HFFc6 (cell line): ENCODE measurements at places on chromosomes 3 and 15. TPM values are rescaled to one million over a fixed set of nuclear protein-coding genes. Genes with fewer than 3 reads are reported as not detected.

- H3K27me3 ChIP-seq: peaks cover 5% of the 10 kb centered on the region
- no peak overlapping the region for H3K4me3 ChIP-seq
- no peaks in the 10 kb centered on the region for H3K36me3 ChIP-seq
- H3K4me1 ChIP-seq: no peaks in the 10 kb centered on the region
- H3K27ac ChIP-seq: no peak overlapping the region
- no peak for DNase-seq
These were observed 204.9 kb downstream of the CADPS start for GRCh38 chr3:62670351-62670750.

DNA sequence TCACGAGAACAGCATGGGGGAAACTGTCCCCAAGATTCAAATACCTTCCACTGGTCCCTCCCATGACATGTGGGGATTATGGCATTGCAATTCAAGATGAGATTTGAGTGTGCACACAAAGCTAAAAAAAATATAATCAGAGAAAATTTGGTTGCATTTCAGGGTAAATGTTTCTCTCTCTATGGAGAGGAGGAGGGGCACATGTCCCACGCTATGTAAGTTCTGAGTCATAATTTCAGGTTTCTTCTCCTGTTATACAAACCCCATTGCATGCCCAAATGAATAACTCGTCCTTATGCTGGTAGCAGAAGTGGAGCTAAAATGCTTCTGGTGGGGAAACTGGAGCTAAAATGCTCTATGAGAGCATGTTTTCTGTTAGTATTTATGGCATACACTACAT lies 209.7 kb upstream of the DCBLD2 start:
- no peaks in the 10 kb centered on the region for H3K36me3 ChIP-seq
- no peak overlapping the region for H3K27ac ChIP-seq

DNA sequence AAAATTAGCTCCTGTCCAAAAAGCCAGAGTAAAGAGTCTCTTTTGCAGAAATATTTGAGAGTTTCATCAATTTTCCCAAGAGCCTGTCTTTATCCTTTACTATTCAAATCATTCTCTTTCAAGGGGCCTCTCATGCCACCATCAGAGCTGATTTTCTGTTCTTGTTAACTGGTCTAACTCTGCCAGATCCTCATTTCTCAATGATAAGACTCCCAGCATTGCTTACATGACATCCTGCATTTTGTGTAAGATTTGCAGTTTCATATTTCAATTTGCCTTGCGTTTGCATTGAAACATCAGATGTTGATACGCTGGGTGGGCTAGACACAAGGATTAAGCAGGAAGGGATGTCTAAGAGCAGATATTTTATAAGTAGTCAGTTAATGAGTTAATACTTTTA lies 228.7 kb downstream of the TBL1XR1 start:
- no peaks in the 10 kb centered on the region for H3K36me3 ChIP-seq
- H3K27ac ChIP-seq: no peak overlapping the region
- H3K27me3 ChIP-seq: no peaks in the 10 kb centered on the region
- H3K4me1 ChIP-seq: peaks cover 31% of the 10 kb centered on the region

- no peaks in the 10 kb centered on the region for H3K36me3 ChIP-seq
- no peaks in the 10 kb centered on the region for H3K4me1 ChIP-seq
- no peak overlapping the region for H3K4me3 ChIP-seq
- H3K27ac ChIP-seq: no peak overlapping the region
- DNase-seq: no peak
These were observed 182.1 kb downstream of the CLSTN2 start for GRCh38 chr3:140117096-140117526.

DNA sequence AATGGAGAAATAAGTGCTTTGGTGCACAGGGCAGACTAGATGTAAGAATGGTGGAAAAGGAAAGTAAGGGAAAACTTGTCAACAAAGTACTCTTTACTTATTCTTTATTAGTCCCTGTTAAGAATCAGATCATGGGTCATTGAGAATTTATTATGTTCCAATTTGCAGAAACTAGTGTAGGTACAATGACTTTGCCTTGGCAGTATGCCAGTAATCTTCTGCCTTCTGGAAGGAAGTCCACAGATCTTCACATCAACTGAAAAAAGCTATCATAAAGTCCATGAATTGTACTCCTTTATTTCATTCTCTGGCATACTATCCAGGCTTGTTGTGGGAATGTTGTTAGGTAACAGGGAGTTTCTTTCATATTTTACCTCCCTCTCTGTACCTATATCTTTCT lies 88.2 kb upstream of the FLNB start:
- H3K4me1 ChIP-seq: peaks cover 30% of the 10 kb centered on the region
- peaks cover 30% of the 10 kb centered on the region for H3K36me3 ChIP-seq
- H3K4me3 ChIP-seq: no peak overlapping the region
- no peaks in the 10 kb centered on the region for H3K27me3 ChIP-seq

- H3K4me1 ChIP-seq: no peaks in the 10 kb centered on the region
- H3K27me3 ChIP-seq: peaks cover 2% of the 10 kb centered on the region; the same call in 1 of the 2 replicates
- no peak for DNase-seq
- no peak overlapping the region for H3K4me3 ChIP-seq
- no peaks in the 10 kb centered on the region for H3K36me3 ChIP-seq
- no peak overlapping the region for H3K27ac ChIP-seq
These were observed 80.1 kb downstream of the RSL24D1 start for GRCh38 chr15:55116636-55117035.

DNA sequence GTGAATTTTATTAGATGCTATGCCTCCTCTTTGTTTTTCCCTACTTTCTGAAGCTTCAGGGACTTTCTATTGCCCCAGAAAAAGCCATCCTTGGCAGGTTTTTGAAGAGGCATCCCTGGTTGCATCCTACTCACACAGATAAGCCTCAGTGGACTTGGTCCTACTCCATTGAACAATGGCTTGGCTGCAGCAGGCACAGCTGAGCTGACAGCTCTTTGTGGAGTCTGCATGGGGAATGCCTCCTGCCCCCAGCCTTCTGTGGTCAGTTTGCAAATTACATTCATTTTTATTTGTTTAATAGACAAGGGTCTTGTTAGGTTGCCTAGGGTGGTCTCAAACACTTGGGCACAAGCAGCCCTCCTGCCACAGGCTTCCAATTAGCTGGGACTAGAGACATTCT lies 69.7 kb downstream of the NPAP1 start:
- DNase-seq: no peak
- no peaks in the 10 kb centered on the region for H3K36me3 ChIP-seq

GRCh38 chr3:170421111-170421641 lies 2.5 kb downstream of the CLDN11 start:
- DNase-seq: no peak
- peaks cover 10% of the 10 kb centered on the region; the same call in 1 of the 2 replicates for H3K36me3 ChIP-seq
- H3K27me3 ChIP-seq: peaks cover 7% of the 10 kb centered on the region; the same call in 1 of the 2 replicates
- peak overlapping the region; percentile 82 for H3K4me3 ChIP-seq

DNA sequence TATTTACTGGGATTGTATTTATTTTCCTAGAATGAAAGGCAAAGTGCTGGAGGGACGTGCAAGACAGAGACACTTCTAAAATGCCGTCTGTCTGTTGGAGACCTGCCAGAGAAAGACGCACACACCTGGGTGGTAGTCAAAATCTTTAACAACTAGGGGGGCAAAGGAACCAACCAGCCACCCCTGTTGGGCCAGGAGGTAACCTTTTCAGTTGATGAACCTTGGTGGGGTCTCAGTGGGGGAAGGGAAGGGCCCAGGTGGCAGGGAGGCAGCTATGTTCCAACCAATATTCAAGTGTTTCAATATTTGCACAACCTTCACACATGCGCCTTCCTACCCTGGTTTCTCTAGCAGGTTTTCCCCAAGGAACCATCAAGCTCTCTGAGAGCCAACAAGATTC lies 99.0 kb downstream of the MEGF11 start:
- no peak overlapping the region for H3K27ac ChIP-seq
- no peak overlapping the region for H3K4me3 ChIP-seq
- H3K27me3 ChIP-seq: peaks cover 51% of the 10 kb centered on the region
- no peaks in the 10 kb centered on the region for H3K4me1 ChIP-seq
- no peaks in the 10 kb centered on the region for H3K36me3 ChIP-seq
- no peak for DNase-seq

The AHSG gene
- total RNA-seq: not detected in 3 replicates

The IFT122 gene
- total RNA-seq: 13.5 and 18.2 TPM in 2 replicates

The KLHL40 gene
- total RNA-seq: not detected in 2 replicates

The ZIC1 gene
- total RNA-seq: 0.47 and 0.71 TPM in 2 replicates

The NOX5 gene
- 0.18 to 0.66 TPM (median 0.21 TPM) in 3 replicates for total RNA-seq

The P4HTM gene
- 31.1 to 35.4 TPM (median 32.5 TPM) in 3 replicates for total RNA-seq

The GLDN gene
- not detected in 3 replicates for total RNA-seq

The NR2F2 gene
- total RNA-seq: 127 to 168 TPM (median 150 TPM) in 3 replicates

The RAD51 gene
- 6.3 to 12.1 TPM (median 10.8 TPM) in 3 replicates for total RNA-seq

The KNG1 gene
- total RNA-seq: not detected in 3 replicates

The KCNH8 gene
- total RNA-seq: not detected in 3 replicates
